ENCODE measurements at places on chromosomes 3 and 15. TPM values are rescaled to one million over a fixed set of nuclear protein-coding genes. Genes with fewer than 3 reads are reported as not detected.

- DNase-seq: peak; percentile 99
These were observed 1.8 kb downstream of the RCCD1 start for GRCh38 chr15:90956274-90957030.

DNA sequence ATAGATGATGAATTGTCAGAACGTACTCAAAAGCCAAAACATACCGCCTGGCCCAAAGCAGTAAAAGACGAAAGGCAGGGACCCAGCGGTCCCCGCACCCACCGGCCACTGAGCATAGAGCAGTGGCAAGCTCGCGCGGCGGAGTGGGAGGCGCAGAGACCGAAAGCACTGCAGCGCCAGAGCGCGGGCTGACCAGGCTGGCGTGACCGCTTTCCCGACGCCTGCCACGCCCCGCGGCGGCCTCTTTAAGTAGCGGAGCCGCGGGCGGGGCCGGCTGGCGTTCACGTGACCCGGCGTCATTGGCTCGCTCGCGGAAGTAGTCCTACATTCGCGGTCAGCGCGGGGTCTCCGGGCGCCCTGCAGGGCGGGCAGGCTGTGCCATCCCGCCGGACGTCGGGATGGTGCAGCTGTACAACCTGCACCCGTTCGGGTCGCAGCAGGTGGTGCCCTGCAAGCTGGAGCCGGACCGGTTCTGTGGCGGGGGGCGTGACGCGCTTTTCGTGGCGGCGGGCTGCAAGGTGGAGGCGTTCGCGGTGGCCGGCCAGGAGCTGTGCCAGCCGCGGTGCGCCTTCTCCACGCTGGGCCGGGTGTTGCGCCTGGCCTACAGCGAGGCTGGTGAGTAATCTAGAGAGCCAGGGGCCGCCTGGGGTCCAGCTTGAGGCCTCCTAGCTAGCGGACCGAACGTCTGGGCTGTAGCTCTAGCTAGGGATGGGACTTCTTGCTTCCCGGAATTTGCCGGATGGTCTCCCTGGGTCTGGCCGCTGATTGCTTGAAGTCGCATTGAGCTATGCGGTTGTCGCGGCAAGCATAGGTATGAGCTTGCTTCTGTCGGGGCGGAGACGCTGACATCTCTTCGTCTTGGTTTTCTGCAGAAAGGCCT is at the start of gene HPS3:
Gene HPS3 (plus strand): TSS at position 313 of the 880 bp plus-strand sequence. CDS start 86 bp downstream, at position 399.
- DNase-seq: peak; percentile 93

- no peak for DNase-seq
These were observed 10.4 kb upstream of the MME start for GRCh38 chr3:155069729-155070128.

DNA sequence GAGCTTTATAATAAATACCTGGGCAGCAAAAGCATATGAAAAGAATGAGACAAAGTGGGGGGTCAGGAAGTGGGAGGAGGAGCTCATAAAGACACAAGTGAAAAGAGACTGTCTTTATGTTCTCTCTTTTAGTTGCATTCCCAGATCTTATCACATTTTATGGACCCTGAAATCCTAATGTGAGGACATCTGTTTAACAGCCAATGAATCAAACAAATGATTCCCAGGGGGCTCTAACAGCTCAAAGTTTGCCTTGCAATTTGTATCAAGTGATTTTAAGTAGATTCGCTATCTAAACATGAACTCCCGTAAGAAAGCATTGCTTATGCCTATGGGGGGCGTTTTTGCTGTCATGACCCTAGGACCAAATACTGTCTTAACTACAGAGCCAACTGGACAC is 332.3 kb upstream of the CNTN4 start:
- DNase-seq: no peak

DNA sequence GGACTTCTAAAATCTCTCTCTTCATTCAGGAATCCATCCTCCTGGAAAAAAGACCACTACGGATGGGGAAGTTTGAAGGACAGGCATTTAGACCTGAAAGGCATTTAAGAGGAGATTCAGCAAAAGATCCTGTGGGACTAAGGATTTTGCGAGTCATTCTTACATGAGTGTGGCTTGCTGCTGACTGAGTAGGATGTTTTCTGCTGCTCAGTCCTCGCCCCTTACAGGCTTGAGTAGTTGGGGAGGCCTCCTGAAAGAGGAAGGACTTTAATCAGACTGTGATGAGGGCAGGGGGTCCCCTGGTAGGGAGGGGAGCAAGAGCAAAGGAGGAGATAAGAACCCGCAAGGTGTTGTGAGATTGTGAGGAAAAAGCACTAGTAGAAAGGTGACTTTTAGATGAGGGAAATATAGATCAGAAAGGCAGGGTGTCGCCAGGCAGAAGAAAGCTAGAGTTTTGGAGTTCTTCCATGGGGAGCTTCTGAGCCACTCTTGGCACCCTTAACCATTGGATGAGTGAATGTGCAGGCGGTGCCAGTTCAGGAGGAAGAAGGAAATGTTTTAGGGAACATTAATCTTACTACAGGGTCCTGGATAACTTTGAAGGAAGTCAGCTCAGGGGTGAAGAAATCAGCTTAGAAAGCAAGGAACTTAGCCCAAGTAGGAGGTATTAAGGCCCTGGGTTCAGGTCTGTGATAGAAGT is 171.1 kb downstream of the RORA start:
- no peak for DNase-seq

DNA sequence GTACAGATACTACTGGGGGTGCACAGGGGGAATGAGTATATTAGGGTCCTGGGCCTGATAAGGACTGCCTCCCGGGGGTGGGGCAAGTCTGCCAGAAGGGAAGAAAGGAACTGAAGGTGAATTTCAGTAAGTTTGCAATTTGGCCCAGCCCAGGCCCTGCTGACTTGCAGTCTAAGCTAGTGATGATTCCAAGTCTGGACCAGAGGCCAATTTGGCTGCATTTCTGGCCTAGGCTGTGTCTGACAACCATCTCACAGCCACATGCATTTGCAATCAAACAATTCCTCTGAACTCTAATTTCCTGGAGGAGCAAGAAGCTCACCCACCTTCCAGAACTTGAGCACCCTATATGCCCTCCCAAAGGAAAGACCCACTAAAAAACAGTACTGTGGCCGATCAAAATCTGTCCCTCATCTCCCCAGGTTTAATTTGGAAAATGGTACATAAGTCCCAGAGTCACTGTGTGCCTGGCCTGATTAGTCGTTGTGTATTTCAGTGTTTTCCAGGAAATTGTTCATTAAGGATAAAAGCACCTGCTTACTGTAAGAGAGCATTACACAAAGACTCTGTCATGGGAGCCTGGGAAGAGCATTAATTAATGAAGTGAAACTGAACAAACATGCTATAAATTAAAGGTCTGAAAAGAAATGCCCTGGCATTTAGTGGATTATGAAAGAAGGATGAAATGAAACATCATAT is 114.5 kb downstream of the MEGF11 start:
- DNase-seq: no peak

- no peak for DNase-seq
These were observed 88.6 kb upstream of the ADAMTS17 start for GRCh38 chr15:100430411-100430810.

- no peak for DNase-seq
These were observed 10.2 kb upstream of the C15orf61 start for GRCh38 chr15:67510597-67511190.

DNA sequence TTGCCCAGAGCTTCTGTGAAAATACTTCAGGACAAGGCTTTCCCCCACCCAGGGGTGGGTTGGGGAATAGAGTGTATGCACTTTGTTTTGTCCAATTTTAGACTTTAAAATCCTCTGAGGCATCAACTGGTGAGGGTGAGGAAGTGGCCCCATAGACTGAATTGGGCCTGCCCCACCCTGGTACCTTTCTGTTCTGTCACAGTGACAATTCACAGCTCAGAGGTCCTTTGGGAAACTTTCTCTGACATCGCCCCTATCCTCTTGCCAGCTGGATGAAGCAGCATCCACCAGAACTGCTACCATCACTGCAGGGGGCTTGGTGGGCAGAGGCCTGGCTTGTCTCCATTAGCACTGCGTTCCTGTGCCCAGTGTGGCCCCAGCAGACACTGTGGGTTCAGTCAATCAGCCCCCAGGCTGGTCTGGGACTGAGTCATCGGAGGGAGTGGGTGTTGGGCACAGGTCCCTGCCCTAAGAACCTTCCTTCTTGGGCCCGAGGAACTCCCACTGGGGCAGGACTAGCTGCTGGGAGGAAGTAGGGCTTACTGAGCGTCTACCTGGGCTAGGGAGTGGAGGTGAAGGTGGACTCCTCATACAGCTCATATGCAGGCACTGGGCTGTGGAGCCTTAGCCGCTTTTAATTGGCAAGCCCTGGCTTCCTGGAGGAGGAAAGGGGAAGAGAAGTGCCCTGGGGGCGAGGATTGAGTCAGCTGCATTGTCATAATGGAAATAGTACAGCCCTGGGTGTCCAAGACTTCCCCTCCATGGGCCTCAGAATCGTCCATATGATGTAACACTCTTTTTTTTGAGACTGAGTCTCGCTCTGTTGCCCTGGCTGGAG is 1.5 kb upstream of the PPM1M start:
- peak; percentile 41 for DNase-seq

DNA sequence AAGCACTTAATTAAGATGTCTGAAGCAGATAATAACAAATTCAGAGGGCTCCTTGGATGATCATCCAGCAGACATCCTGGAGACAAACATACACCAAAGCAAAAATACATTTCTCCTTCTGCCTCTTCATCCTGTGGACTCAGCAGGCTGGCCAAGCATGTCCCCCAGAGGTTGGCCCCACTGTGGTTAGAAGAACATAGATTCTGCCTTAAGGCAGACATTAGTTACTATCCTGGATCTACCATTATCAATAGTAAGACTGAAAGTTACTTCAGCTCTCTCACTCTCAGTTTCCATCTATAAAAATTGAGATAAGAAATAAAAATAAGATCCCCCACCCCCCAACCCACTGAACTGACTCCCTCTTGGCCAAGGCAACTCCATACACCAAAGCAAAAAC is 28.6 kb upstream of the TGFBR2 start:
- DNase-seq: no peak

GRCh38 chr15:95044745-95045417 is 813.5 kb downstream of the MCTP2 start:
- no peak for DNase-seq

- DNase-seq: no peak
These were observed 142.4 kb downstream of the P2RY1 start for GRCh38 chr3:152977366-152977765.

- DNase-seq: peak; percentile 81
These were observed 1.7 kb downstream of the MEIS2 start for GRCh38 chr15:37098468-37099318.

DNA sequence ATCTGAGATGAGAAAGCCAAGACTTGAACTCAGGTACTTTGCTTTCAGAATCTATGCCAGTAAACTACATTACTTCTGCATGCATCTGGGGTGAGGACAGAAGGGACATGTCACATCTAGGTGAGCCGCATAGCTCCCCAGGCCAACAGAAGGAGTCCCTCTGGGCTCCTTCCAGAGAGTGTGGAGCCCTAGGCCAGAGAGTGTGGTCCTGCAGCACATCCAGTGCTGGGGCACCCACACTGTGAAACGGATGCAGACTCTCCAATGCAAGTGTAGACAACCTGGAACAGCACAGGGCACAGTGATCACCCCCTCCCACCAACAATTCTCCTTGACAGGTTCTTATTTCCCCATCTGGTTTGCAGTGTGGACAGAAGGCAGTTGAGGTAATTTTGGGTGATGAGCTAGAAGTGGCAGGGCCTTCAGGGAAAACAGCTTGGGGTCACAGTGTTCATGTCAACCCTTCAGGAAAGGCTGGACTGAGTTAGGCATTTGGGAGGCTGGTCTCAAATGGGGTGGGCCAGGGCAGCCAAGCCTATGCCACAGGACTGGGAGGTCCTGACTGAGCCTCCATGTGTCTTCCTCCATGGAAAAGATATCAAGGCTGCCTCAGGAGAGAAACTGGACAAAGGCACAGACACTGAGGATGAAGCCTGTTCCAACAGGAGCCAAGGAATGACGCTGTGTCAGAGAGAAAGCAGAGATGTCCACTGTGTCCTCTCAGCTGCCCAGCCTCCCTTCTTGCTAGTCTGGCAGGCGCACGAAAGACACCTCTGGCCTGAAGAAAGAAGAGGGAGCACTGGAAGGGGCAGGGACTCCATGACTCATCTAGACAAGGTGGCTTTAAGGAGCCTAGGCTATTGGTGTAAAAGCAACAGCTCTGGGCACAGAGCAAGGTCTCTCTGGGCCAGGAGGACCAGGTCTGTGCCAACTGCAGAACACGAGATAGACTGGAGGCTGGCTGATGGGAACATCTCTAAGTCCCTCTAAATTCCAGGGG is 1.7 kb downstream of the PLCD1 start:
- peak; percentile 24 for DNase-seq

DNA sequence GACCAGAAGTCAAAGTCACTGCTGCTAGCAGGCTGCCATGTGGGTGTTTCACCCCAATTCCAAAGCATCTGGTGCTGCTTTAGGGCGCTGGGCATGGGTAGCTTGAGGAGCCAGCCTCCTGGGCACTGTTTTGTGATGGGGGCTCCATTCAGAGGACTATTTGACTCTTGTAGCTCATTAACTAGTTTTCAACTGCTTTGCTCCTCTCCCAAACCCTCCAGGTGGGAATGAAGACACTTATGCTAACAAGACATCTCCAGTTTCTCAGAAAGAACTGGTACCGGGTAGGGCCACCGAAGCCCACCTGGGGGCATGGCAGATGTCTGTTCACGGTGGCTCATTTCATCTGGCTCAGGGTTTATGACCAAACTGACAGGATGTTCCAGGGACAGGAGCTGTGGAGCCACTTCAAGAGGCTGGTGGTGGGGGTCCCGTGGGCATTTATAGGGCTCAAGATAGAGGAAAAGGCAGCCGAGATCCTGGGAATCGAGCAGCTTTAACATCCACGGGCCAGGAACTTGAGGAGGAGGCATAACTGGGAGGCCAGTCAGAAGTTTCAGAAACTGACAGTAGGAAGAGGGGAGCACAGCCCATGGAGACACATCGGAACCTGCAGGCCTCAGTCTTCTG is 17.7 kb downstream of the AMOTL2 start:
- peak; percentile 19 for DNase-seq

DNA sequence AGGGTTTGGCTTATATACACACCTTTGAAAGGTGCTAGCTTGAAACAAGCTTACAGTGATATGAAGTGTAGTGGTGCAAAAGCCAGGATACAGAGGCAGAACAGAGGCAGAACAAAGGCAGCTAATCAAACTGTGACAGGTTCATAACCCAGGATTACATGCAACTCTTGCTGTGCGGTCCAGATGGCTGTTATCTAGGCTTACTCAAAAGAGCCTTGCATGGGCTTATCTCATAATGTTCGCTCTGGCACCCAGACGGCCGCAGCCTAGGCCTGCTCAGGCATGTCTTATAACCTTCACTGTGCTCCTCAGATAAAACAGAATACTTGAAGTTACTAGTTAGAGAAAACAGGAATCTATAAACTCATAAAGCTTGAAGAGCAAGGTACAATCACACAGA is 22.8 kb upstream of the NOX5 start:
- no peak for DNase-seq

GRCh38 chr3:8320711-8321458 is 180.7 kb upstream of the LMCD1 start:
- DNase-seq: peak; percentile 40

GRCh38 chr3:38725726-38726419 is 76.4 kb upstream of the SCN5A start:
- DNase-seq: no peak

The RAB6B gene
- 1.2 TPM for total RNA-seq

The NRG4 gene
- total RNA-seq: not detected

The FES gene
- 13.6 TPM for total RNA-seq

The MEIS2 gene
- total RNA-seq: 0.67 TPM

The RASGRF1 gene
- total RNA-seq: 0.14 TPM

The TMEM207 gene
- total RNA-seq: not detected
